ENCODE measurements at places on chromosomes 13 and 19. TPM values are rescaled to one million over a fixed set of nuclear protein-coding genes. Genes with fewer than 3 reads are reported as not detected.
A peak's percentile ranks its signal among the peaks of the same experiment; 100 is the strongest.

The VSIG10L gene
- total RNA-seq: 7.0 TPM

GRCh38 chr13:34594507-34594906 lies 347.6 kb upstream of the NBEA start:
- H3K27ac ChIP-seq: no peak overlapping the region
- H3K36me3 ChIP-seq: no peaks in the 10 kb centered on the region
- no peak for DNase-seq
- H3K4me3 ChIP-seq: no peak overlapping the region

DNA sequence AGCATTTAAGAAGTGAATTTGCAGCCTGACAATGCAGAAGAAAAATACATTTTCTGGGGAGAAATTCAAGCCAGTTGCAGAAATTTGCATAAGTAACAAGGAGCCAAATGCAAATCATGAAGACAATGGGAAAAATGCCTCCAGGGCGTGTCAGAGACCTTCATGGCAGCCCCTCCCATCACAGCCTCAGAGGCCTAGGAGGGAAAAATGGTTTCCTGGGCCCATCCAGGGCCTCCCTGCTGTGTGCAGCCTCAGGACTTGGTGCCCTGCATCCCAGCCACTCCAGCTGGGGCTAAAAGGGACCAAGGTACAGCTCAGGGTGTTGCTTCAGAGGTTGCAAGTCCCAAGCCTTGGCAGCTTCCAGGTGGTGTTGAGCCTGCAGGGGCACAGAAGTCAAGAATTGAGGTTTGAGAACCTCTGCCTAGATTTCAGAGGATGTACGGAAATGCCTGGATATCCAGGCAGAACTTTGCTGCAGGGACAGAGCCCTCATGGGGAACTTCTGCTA lies 16.7 kb upstream of the ITM2B start:
- DNase-seq: no peak
- no peak overlapping the region for H3K4me3 ChIP-seq

- H3K36me3 ChIP-seq: no peaks in the 10 kb centered on the region
- peak within 1 kb of the TSS; percentile 55 for H3K4me3 ChIP-seq
- DNase-seq: peak; percentile 28
- H3K27me3 ChIP-seq: peaks cover 53% of the 10 kb centered on the region
- H3K4me1 ChIP-seq: no peaks in the 10 kb centered on the region
- H3K27ac ChIP-seq: peak within 1 kb of the TSS; percentile 52
These were observed at the start of gene ZFR2 for GRCh38 chr19:3868770-3869456. TSS of gene ZFR2 (minus strand) at chr19:3869038. CDS start at chr19:3869017, 21 bp downstream.

The FFAR1 gene
- 0.74 TPM for total RNA-seq

DNA sequence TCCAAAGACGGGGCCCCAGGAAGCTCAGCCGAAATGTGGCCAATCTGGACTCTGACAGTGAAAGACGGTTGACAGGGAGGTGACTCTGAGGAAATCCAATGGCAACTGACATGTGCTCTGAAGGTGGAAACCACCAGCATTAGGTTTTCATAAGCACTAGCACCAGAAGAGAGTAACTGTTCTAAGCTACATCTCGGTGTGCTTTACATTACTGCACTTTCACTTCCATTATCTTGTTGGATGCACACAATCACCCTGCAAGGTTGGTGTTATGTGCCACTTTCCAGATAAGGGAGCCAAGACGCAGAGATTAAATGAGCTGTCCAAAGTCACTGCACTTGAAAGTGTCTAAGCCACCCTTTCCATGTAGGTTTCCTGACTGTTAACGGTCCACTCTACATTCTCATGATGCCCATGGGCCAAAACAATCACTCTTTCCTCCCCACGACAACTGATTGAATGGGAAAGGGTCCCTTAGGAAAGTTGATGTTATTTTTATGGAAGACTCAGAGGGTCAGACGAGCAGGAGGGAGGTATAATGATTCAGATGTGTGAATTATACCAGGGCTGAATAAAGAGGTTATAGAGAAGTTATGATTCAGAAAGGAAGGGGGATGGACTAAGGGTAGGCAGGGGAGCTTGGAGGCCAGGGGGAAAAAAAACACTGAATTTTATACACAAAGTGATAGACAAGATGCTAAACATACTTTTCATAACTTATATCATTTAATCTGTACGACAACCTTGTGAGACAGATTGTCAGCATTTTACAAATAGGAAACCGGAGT lies 52.8 kb downstream of the RUBCNL start:
- no peak for DNase-seq
- no peak overlapping the region for H3K27ac ChIP-seq
- peaks cover 9% of the 10 kb centered on the region for H3K27me3 ChIP-seq
- H3K4me3 ChIP-seq: no peak overlapping the region

The MCEMP1 gene
- total RNA-seq: not detected

The ZNF865 gene
- 19.9 TPM for total RNA-seq

GRCh38 chr19:3365836-3366752 lies at the start of gene NFIC:
TSS of gene NFIC (plus strand) at chr19:3366583. CDS start at chr19:3366637, 54 bp downstream.
- H3K36me3 ChIP-seq: no peaks in the 10 kb centered on the region
- H3K27ac ChIP-seq: no peak within 1 kb of the TSS
- no peak for DNase-seq
- peaks cover 4% of the 10 kb centered on the region for H3K4me1 ChIP-seq

- H3K27me3 ChIP-seq: peaks cover 13% of the 10 kb centered on the region
- H3K27ac ChIP-seq: no peak overlapping the region
These were observed 42.9 kb upstream of the POMP start for GRCh38 chr13:28615916-28616446.

- no peaks in the 10 kb centered on the region for H3K4me1 ChIP-seq
- no peak for DNase-seq
- H3K27me3 ChIP-seq: peaks cover 34% of the 10 kb centered on the region
- no peak overlapping the region for H3K27ac ChIP-seq
- no peaks in the 10 kb centered on the region for H3K36me3 ChIP-seq
These were observed 75.5 kb downstream of the SOX1 start for GRCh38 chr13:112142401-112142930.

The ANGPTL8 gene
- not detected for total RNA-seq

GRCh38 chr19:40745402-40745780 lies 4.9 kb downstream of the ACTMAP start:
- H3K27me3 ChIP-seq: no peaks in the 10 kb centered on the region
- H3K4me3 ChIP-seq: no peak overlapping the region
- no peak for DNase-seq
- no peaks in the 10 kb centered on the region for H3K36me3 ChIP-seq

The KCNN1 gene
- 19.6 TPM for total RNA-seq

DNA sequence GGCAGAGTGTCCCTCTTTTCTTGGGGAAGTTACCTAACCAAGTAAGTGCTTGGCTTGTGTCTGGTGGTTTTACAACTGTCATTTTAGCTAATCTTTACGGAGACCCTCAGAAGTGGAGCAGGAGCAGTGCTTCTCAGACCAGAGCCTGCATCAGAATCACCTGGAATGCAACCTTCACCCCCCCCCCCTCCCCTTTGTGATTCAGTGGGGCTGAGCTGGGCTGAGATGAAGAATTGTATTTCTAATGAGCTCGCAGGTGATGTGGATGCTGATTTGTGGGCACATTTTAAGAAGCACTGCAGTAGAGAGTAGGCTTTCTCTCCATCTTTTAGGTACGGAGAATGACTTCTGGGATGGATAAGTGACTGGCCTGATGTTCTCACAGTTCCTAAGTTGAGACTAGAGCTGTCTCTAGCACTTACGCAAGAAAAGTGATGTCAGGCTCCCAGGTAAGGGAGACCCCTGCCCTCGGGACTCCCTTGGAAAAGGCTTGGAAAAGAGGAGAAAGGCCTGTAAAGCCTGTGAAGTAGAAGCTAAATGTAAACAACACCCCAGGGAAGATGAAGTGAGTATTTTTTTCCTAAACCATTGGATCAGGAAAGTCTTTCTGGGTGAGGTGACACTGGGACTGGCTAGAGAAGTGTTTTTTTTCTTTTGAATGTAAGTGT lies 23.3 kb upstream of the RNF113B start:
- peak overlapping the region; percentile 43 for H3K4me3 ChIP-seq
- peak overlapping the region; percentile 85 for H3K27ac ChIP-seq
- no peaks in the 10 kb centered on the region for H3K27me3 ChIP-seq
- peaks cover 38% of the 10 kb centered on the region for H3K4me1 ChIP-seq
- peaks cover 27% of the 10 kb centered on the region for H3K36me3 ChIP-seq
- no peak for DNase-seq

DNA sequence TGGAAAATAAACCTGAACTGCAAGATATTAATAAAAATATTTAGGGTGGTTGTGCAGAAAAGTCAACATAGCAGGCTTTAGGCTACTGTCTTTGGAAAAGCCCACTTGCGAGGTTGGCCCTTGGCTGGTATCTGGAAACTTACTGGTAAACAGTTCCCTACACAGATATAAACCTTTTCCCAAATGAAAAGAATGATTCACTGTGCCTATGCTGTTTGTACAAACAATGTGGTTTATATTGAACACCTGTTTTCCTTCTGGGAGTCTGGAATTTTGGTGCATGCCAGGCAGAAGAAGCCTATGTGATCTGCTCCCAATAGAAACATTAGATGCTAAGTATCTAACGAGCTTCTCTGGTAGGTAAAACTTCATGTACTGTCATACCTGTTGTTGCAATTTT lies 29.7 kb upstream of the SOHLH2 start:
- H3K27ac ChIP-seq: no peak overlapping the region
- no peaks in the 10 kb centered on the region for H3K4me1 ChIP-seq
- H3K36me3 ChIP-seq: peaks cover 12% of the 10 kb centered on the region
- H3K27me3 ChIP-seq: no peaks in the 10 kb centered on the region
- DNase-seq: no peak

The ZNF90 gene
- total RNA-seq: 53.8 TPM

DNA sequence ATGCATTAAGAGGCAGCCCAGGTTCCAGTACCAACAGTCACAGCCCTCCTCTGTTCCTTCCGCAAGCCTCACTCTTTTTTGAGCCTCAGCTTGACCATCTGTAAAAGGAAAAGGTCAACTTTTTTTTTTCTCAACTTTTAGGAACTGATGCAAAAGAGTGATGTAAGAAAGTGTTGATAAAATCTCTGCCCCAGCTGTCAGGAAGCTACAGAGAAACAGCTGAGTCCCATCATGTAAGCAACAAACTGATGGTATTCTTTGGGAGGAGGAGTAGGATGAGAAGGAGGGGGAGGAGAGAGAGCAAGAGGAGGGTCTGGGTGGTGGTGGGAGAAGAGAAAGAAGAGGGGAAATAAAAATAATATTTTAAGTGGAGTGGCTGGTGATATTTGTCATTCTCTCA lies 233.9 kb upstream of the TSHZ3 start:
- no peak overlapping the region for H3K4me3 ChIP-seq
- H3K36me3 ChIP-seq: no peaks in the 10 kb centered on the region
- H3K27ac ChIP-seq: no peak overlapping the region

- no peak overlapping the region for H3K4me3 ChIP-seq
- H3K27me3 ChIP-seq: peaks cover 42% of the 10 kb centered on the region
- no peak for DNase-seq
These were observed 4.7 kb downstream of the RASA3 start for GRCh38 chr13:114127473-114128347.

The ZNF709 gene
- total RNA-seq: 5.8 TPM

DNA sequence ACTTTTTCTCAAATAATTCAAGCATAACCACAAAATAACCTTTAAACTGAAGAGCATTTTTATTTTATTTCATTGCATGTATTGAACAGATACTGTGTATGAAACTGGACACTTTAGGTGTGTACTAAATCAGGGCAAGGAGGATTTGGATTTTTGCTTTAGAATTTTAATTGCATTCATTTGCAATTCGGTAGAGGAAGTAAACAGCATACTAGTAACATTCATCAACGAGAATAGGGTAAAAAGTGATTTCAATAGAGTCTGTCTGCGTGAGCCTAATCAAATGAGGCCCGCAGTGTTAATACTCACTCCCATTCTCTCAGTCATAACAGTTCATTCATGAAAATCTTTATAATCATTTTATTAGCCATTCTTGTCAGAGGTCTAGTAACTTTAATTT lies 200.2 kb downstream of the SPRY2 start:
- H3K27me3 ChIP-seq: no peaks in the 10 kb centered on the region
- H3K4me1 ChIP-seq: peaks cover 23% of the 10 kb centered on the region
- no peak for DNase-seq

DNA sequence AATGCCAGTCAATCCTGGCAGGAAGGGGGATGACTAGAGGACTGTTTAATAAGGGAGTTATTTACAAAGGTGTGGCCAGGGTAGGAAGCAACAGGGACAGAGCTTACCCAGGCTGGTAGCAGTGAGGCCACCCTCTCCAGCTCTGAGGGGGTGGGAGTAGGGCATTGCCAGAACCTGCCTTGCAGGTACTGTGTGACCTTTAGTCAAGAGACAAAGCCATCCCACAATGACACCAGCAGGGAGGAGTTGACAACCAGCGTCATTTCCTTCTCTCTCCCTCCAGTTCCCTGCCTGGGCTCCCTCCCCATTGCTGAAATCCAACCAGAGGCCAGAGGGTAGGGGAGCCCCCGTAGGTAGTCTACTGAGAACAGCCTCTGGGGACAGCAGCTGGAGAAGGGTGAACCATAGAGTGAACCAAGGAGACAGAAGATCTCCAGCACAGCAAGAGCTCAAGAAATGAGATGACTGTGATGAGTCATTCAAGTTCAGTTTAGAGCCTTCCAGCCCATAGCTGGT lies 33.3 kb upstream of the SPATA13 start:
- H3K27ac ChIP-seq: no peak overlapping the region
- H3K4me1 ChIP-seq: peaks cover 26% of the 10 kb centered on the region
- H3K4me3 ChIP-seq: no peak overlapping the region
- no peak for DNase-seq
- H3K36me3 ChIP-seq: peaks cover 3% of the 10 kb centered on the region

GRCh38 chr13:31236211-31236786 lies 36.5 kb downstream of the B3GLCT start:
- no peak overlapping the region for H3K27ac ChIP-seq
- H3K4me3 ChIP-seq: no peak overlapping the region
- no peaks in the 10 kb centered on the region for H3K27me3 ChIP-seq
- no peak for DNase-seq
- no peaks in the 10 kb centered on the region for H3K4me1 ChIP-seq

The CPB2 gene
- not detected for total RNA-seq

The C19orf67 gene
- total RNA-seq: 0.43 TPM

The COL4A1 gene
- total RNA-seq: 90.8 TPM

DNA sequence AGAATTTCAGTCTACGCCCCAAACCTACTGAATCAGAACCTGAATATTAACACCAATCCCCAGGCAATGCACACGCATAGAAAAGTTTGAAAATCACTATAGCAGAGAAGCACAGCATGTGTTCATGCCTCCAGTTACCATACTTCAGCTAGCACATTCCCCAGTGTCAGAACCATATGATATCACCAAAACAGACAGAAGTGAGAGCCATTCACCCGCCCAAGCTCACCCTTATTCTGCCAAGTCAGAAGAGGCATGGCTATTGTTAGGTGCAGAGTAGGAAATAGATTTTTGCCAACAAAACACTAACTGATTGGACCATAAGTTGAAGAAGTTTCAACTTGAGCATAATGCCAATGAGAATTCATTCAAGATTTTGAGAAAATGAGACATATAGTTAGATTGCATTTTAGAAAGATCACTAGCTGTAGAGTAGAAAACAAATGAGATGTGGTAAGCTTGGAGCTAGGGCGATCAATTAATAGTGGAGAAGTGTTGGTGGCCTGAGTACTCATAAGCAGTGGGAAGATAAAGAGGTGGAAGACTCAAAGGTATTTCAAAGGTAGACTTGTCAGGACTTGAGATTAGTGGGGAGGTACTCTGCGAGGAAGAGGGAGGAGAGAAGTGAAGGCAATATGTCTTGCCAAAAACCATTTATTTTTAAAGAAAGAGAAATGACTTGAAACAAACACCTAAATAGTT lies 492.4 kb downstream of the SUCLA2 start:
- DNase-seq: no peak
- H3K4me3 ChIP-seq: no peak overlapping the region
- no peaks in the 10 kb centered on the region for H3K36me3 ChIP-seq
- H3K4me1 ChIP-seq: peaks cover 12% of the 10 kb centered on the region
- peaks cover 13% of the 10 kb centered on the region for H3K27me3 ChIP-seq

- peaks cover 37% of the 10 kb centered on the region for H3K36me3 ChIP-seq
- H3K4me3 ChIP-seq: no peak overlapping the region
- DNase-seq: no peak
- H3K27ac ChIP-seq: peak overlapping the region; percentile 59
- no peaks in the 10 kb centered on the region for H3K4me1 ChIP-seq
These were observed 120.3 kb downstream of the PTPRS start for GRCh38 chr19:5220361-5220760.
